ENCODE measurements at places on chromosomes 7 and 10.
A peak's percentile ranks its signal among the peaks of the same experiment; 100 is the strongest.

GRCh38 chr10:110363572-110364411 lies 59.1 kb upstream of the SMNDC1 start:
- DNase-seq = no peak

GRCh38 chr7:132743974-132744373 lies 167.7 kb upstream of the PLXNA4 start:
- no peak for DNase-seq

GRCh38 chr7:151456782-151457181 lies 16.8 kb upstream of the CRYGN start:
- DNase-seq = peak; percentile 25

DNA sequence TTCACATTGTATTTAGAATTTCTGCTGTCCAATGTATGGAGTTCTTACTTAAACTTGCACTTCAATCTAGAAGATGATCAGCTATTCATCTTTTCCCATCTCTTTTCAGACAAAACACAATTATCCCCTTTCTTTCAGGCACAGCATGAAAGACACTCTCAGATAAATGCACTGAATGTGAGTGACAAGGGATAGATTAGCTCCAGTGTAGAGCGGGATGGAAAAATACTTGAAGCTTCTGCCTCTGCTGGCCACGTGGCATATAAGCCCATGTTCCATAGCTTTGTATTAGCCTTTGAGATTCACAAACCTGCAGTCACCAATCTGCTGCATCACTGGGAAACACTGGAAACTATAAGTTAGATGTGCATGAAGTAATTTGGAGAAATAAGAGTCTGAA lies 162.2 kb upstream of the FAM3C start:
- DNase-seq = no peak

DNA sequence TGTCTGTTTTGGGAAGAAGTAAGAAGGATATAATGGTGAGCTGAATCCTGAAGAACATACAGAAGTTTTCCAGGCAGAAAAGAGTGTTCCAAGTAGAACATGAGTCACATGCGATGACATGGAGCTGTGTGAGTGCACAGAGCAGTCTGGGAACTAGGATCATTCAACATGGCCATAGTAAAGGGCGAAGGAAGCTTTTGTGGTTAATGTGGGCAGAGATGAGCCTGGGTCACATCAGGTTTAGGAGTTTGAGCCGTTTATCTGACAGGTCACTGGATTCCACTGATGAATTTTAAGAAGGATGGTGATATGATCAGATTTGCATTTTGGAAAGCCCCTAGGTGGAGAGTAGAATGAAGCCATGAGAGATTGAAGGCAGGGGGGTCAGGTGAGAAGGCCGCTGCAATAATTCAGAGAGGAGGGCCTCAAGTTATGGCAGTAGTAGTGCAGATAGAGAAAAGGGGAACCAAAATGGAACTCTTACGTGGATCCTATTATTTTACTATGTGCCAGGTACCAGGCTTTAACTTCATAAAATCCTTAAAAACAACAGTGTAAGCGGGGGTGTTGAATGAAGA lies 171.3 kb downstream of the RNLS start:
- no peak for DNase-seq

- no peak for DNase-seq
Measured at GRCh38 chr10:111078505-111079185, 1.8 kb downstream of the ADRA2A start.

GRCh38 chr7:155725006-155725355 lies 80.5 kb downstream of the RBM33 start:
- no peak for DNase-seq

GRCh38 chr7:132164558-132165125 lies 411.6 kb downstream of the PLXNA4 start:
- DNase-seq = no peak

GRCh38 chr10:117131376-117132327 lies 6.4 kb downstream of the VAX1 start:
- DNase-seq = no peak

GRCh38 chr7:50342616-50343114 lies 38.1 kb downstream of the IKZF1 start:
- DNase-seq = no peak

DNA sequence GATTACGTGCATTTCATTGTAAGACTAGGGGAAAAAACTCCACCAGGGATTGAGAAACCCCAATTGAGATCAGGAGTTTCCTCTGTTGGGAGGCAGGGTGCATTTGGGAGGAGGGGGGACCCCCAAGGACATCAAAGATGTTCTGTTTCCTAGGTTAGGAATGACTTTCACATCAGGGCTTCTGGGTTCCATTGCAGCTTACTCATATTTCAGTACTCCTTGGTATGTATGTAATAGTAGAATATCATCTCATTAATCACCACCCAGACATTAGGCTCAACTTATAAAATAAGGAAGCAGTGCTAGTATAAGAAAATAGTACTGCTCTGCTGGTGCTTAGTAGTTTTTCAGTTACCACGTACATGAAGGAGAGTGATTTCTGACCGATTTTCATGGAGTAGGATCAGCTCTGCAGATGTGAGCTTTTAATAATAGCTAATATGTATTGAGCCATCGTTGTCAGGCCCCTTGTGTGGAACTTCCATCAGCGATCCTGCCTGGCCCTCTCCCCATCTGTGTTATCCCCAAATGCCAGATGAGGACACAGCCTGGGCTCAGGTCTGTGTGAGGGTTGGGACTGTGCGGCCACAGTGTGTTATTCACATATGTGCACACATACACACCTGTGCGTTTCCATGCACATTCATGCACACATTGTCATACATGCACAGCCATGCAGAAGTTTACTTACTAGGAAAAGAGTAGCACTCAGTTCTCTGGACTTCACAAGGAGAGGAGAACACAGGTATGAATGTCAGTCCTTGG lies 23.5 kb downstream of the UPP1 start:
- no peak for DNase-seq
